NCI-H1417 treated with DMSO at 0.1 percent for 48 hours (cell line): ENCODE measurements at places on chromosomes 12 and 14.

DNA sequence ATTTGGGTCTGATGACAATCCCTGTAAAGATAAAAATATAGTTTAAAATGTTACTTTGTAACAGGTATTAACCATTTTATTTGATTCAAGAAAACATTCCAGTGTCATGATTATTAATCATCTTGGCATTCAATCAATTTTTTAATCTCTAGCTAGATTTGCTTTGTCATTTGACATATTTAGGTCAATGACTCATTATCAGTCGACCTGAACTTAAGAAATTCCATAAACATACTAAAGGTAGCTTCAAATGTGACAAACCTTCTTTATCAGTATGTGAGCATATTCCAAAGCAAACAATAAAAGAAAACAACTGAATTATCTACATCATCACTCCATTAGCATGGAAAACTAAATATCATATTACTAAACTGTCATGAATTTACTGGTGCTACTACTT is 50.8 kb upstream of the CDKL1 start:
- DNase-seq, result no peak

- DNase-seq, result no peak
These were observed 22.0 kb downstream of the AP5M1 start for GRCh38 chr14:57290751-57291150.

DNA sequence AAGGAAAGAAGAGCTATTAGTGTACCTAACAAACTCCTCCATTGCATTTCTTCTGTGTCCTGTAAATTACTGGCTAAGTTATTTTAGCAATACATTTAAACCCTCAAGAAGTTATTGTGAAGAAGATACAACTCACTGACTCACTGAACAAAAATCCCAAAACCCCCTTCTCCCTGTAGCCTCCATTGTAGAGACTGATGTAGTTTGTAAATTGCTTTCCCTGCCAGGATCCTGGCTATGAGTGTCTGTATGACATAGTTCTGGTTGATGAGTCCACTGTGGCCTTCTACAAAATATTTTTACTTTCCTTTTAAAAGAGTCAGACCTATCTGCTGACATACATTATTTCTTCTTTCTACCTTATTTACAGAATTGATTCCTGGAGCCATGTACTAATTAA is 155.6 kb downstream of the SLC6A15 start:
- DNase-seq, result no peak

DNA sequence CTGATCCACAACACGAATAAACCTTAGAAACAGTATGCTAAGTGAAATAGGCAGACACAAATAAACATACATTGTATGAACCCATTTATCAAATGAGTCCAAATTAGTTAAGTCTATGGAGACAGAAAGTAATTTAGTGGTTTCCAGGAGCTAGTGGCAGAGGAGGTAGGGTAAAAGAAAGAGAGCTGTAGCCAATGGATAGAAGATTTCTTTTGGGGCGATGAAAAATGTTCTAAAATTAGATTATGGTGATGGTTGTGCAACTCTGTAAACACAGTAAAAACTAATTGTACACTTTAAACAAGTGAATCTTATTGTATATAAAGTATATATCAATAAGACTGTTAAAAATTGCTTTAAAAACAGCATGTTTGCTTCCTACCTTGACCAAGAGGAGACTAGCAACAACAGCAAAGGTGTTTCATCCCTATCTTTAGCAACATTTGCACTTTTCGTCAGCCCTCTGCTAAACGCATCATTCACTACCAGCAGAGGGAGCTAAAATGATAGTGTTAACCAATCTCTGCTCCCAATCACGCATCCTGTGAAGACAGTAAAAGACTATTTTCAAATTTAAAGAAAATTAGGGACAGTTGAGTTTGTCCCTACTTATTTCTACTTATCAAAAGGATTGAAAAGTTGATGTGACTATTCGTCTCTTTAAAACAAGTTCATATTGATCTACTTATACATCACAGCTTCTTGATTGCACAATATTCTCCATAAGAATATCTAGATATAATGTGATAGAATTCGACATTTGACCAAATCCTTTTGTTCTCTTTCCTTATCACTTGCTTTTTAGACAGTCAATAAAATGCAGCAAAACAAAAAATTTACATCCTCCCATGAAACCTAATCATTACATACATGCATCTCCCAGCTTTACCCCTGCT is 24.0 kb upstream of the LGR5 start:
- DNase-seq, result peak; percentile 37

- DNase-seq, result no peak
These were observed 217.6 kb upstream of the SFSWAP start for GRCh38 chr12:131493068-131493826.

DNA sequence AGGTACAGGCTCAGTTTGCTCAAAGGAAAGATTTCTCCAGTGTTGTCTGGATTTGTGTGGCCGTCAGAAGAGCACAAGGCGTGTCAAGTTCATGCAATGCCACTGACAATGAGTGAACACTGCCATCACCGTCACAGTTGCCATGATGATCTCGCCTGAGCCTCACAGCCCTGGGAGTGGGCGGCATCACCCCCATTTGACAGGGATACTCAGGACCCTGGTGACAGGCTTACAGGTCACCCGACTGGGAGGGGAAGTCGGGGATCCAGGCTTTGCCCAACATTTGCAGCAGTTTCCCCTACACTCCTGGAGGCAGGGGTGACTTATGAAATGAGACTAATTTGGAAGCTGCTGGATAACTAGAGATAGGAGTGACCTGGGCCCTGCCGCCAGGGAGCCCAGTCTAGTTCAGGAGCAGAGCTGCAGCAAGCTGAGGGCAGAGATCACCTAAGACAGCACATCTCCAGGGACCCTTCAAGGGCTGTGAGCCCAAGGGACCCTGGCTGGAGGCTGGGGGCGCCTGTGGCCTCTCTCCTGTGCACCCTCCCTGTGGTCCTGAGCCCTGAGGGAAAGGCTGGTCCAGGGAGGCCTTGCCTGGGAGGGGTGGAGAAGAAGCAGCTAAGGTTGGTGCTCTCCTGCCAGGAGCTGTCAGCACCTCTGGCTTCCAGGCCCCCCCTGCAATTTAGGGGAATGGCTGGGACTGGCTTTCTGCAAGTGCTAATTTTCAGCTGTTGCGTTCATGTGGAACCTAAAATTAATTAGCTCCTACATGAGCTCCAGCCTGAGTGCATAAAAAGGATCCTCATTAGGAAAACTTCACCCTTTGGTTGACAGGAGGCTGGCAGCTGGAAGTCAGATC is 32.4 kb upstream of the BEGAIN start:
- DNase-seq, result no peak

DNA sequence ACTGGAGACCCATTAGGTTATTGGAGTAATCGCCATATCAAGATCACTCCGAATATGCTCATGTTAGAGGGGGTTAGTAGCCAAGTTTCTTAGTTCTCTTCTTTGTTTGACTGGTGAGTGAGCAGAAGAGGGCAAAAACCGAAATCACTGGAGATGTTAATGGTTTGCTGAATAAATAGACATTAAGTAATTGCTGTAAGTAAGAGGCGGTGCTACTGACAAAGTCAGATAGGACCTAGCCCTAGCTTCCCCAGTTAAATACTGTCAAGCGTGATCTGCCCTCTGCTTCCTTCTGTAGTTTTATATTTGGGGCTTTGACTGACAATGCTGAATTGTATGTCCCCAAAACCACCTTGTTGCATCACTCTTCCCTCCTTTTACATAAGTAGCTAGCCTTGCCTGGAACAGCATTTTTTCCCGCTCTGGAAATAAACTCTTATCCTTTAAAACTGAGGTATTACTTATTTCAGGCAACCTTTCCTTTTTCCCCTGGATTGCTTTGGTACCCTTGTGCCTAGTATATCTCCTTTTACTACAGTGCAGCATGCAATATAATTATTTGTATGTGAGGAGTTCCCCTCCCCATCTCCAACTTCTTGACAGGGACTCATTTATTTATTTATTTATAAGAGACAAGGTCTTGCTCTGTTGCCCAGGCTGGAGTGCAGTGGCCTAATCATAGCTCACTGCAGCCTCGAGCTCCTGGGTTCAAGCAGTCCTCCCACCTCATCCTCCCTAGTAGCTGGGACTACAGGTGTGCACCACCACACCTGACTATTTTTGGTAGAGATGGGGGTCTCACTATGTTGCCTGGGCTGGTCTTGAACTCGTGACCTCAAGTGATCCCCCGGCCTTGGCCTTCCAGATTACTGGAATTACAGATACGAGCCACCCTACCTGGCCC is 1.4 kb downstream of the SNRPF start:
- no peak for DNase-seq

- no peak for DNase-seq
These were observed 54.0 kb downstream of the SLC38A1 start for GRCh38 chr12:46214668-46215436.
